CD4-positive, alpha-beta T cell treated with Interferon alpha-2 for 1 hour (primary cell): ENCODE measurements at places on chromosomes 6 and 20.

- no peak for DNase-seq
Measured at GRCh38 chr20:61387204-61387953, 135.3 kb downstream of the CDH4 start.

- DNase-seq = no peak
Measured at GRCh38 chr6:116239856-116240255, 14.0 kb downstream of the TSPYL4 start.

- DNase-seq = no peak
Measured at GRCh38 chr6:45278367-45278766, 49.8 kb upstream of the RUNX2 start.

GRCh38 chr20:982754-983153, 19.4 kb downstream of the RSPO4 start:
- no peak for DNase-seq

- no peak for DNase-seq
Measured at GRCh38 chr6:89379281-89379680, 26.8 kb upstream of the UBE2J1 start.

- DNase-seq = no peak
Measured at GRCh38 chr6:30103872-30104179, 9.1 kb downstream of the TRIM31 start.

DNA sequence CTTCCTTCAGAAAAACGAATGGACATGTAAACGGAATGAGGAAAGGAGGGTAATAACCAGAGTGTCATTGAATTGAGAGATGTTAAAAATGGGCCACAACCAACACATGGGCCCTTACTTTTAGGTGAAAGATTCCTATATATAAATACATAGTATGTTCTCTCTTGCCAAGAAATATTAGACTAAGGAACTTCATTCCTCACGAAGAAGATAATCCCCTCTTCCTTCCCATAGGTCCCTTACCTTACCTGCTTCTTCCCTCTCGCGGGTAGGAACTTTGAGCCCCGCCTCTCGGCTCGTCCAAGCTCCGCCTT, 295 bp upstream of the TBC1D22B start:
- no peak for DNase-seq

- DNase-seq = no peak
Measured at GRCh38 chr20:11170565-11170964, 496.8 kb upstream of the JAG1 start.

- no peak for DNase-seq
Measured at GRCh38 chr6:5084360-5084780, 771 bp upstream of the PPP1R3G start.

- DNase-seq = no peak
Measured at GRCh38 chr6:31865205-31866118, 2.8 kb upstream of the NEU1 start.

- no peak for DNase-seq
Measured at GRCh38 chr20:46362921-46363867, 43.2 kb downstream of the ELMO2 start.

DNA sequence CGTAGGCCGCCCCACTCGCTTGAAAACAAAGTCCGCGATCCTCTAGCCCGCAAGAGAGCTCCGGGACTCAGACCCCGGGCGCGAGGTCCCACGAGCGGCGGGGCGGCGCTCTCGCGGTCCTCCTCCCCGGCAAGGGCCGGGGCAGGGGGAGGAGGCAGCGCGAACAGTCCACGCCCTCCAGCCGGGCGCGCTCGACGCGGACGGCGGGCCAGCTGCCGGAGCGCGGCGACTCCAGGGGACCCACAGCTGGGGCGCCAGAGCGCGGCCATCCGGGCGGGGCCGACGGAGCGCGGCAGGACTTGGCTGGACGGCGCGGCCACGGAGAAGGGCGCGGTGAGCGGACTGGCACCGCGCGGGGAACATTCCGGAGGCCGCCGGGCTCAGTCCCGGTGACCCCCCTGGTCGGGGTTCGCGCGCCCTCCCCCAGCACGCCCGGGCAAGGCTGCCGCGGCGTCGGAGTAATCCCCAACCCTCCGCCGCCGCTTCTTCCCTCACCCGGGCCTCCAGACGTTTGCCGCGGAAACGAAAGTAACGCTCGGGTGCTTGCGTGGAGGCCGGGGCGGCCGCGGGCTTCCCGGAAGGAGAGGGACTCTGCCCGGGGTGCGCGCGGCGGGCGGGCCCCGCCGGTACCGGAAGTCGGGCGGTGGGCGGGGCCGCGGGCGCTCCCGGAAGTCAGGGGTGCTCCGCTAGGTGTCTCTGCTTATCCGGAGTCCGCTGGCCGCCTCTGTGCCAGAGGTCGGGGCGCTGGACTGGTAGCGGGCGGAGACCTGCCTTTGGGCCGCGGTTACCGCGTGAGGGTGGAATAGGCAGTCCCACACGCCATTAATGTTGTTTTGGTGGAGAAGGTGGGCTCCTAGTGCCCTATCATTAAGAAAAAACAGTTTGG, at the start of gene RIPK1:
Gene RIPK1, plus strand, starts transcription at position 166 of the 886 bp plus-strand sequence. CDS start 8,330 bp downstream, outside the sequence.
- DNase-seq = peak; percentile 95

DNA sequence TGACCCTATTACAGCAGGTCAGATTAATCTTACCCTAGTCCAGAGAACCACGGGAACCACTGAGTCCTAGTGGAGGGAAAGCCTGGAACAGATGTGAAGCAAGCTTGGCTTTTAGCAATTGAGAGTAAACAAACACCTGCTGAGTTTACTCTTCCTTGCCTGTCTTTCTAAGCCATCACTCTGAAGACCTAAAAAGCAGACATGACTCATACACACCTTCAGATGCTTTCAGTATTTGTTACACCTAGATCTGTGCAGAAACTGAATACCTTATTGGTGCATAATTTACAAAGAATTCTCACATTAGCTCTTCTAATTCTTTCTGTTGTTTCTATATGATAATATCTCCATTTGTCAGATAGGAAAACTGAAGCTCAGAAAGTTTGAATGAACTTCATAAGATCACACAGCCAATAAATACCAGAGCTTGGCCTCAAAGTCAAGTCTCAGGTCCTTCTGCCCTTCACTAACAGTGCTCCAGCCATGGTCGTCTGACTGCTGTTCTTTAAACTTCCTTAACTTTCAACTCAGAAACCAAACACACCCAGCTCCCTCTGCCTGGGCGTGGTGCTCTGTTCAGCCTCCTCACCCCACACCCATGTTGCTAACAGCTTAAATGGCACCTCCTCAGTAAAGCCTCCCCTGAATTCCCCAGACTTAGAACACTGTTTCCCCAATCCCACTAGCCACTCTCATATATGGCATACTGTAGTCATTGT, 8.6 kb upstream of the GABBR1 start:
- DNase-seq = peak; percentile 20

DNA sequence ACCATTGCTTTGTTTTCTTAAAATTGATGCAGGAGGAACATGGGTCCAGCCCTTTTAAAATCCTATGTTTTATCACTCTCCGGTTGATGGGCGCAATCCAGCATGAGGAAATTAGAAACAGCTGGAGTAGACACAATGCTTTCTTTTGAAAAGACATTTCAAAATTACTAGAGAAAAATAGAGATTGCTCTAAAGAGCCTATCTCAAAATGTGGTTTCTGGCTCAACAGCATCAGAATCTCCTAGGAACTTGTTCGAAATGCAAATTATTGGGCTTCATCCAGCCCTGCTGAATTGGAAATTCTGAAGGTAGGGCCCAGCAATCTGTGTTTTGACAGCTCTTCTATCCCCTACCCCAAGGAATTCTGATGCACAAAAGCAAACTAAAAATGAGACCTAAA, 190.8 kb upstream of the BMP2 start:
- no peak for DNase-seq
